ENCODE measurements at places on chromosomes 4 and X. TPM values are rescaled to one million over a fixed set of nuclear protein-coding genes. Genes with fewer than 3 reads are reported as not detected.

GRCh38 chrX:7218321-7219152 lies 70.6 kb upstream of the PUDP start:
- DNase-seq, result no peak

The USP27X gene
- total RNA-seq, result 1.5 TPM

DNA sequence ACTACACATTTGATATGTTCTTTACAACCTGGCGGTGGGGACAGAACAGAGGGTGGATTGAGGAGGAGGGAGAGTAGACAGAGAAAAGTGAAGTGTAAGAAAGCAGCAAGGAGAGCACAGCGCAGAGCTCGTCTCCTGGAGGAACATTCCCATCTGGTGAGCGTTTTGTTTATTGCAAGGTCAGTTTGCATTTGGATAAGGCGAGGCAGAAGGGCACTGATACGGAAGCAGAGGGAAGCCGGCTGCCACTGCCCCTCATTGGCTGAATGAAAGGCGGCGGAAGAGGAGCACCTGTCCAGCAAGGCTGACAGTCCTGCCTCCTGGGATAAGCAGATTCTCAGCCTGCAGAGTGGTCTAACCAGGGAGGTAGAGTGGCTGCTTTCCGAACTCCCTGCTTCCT lies 83.2 kb downstream of the GPR143 start:
- DNase-seq, result peak; percentile 4

The TRPC5OS gene
- not detected for total RNA-seq

The ABLIM2 gene
- not detected for total RNA-seq

DNA sequence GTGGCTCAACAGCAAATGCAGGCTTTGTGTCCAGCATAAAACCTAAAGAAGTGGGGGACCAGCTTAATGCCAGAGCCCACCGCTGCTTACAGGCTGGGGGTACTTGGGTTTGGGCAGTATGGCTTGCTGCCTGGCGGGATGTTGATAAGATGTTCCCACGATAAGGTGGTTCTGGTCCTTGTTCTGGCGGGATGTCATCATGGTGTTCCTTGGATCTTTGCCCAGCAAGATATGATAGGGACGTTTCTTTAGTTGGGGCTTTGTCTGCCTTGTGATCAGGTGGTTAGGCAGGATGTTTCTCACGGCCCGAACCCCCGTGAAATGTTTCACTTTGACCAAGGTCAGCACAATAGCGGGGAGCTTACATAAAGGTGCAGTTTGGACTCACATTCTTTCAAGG lies 35.3 kb downstream of the PNPLA4 start:
- DNase-seq, result no peak

DNA sequence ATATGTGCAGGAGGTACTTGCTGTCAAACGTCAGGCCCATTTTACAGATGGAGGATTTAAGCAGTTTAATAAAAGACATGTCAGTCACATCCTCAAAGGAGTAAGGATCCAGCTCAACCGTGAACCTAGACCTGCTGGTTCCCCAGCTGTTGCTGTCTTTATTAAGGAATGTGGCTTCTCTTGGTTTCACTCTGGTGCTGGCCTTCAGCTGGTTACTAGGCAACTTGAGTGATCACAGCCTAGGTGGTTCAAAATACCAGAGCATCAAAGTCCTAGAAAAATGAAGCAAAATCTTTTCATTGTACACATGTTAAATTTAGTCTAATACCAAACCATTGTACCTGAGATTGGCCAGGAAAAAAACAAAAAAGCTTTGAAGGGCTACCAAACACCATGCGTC lies 32.7 kb upstream of the GLRA2 start:
- DNase-seq, result no peak

DNA sequence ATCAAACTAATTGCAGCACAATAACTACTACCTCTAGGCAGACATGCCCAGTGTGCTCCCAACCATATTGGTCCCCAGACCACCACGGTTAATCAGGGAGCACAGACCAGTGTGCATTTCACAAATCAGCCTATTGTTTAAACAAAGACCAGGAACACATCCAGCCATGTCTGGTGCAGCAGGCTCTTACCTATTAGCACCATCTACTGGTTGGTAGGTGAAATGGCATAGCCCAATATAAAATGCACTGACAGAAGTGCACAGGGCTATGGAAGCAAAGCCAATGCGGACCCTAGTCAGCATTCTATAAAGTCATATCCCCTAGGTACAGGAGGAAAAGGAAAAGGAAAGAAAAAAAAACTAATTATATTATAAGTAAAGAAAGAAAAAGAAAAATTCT lies 15.5 kb upstream of the CYLC1 start:
- no peak for DNase-seq

DNA sequence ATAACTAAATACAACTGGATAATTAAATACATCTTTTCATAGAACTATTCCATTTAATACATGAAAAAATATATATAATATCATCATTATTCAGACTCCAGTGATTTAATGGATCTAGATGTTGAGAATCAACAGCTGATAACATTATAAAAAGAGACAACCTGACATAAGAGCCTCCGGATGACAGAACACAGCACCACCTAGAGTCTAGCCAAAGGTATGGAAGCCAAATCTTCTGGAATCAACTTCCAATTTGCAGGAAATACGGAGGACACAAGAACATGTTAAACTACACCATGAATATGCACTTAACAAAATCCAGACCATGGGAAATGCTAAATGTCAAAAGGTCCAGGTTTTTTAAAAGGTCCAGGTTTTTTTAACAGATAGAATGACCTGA lies 55.0 kb downstream of the LRBA start:
- DNase-seq, result peak; percentile 11

DNA sequence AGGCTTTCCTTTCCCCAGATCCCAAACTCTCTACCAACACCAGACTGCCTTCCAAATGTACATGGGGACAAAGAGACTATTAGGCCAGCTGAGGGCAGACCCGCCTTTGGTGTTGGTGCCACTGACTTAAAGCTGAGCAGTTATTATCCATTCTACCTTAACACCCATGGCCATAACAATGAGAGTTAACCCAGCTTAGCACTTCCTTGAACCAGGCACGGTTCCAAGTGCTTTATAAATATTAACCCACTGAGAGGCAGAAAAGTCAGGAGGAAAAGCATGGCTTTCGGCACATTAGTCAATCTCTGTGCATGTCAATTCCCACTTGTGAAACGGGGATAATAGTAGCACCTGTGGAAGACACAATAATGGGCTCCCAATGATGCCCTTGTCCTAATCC lies 243.1 kb upstream of the ANXA3 start:
- DNase-seq, result no peak

The VSIG4 gene
- not detected for total RNA-seq

DNA sequence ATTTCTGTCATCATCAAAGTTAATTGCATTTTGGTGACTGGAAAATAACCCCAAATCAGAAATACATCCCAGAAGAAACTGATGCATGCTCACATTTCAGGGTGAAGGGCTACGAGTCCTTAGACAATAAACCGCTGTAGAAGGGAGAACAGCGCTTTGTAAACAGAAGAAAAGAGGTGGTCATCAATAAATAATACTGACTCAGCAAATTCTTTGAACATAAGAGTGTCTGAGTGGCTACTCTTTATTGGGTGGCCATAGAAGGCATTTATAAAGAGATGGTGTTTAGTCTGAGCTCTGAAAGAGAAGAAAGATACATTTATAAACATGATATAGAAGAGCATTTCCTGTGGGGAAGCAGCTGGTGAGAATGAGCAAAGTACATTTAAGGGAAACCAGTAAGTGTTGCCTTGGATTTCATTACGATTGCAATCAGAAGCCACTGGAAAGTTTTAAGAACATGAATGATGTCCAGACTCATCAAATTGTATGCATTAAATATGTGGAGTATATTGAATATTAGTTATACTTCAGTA lies 246.9 kb upstream of the GIMD1 start:
- no peak for DNase-seq

- DNase-seq, result peak; percentile 22
Measured at GRCh38 chr4:76535603-76536372, 100.8 kb downstream of the SHROOM3 start.

DNA sequence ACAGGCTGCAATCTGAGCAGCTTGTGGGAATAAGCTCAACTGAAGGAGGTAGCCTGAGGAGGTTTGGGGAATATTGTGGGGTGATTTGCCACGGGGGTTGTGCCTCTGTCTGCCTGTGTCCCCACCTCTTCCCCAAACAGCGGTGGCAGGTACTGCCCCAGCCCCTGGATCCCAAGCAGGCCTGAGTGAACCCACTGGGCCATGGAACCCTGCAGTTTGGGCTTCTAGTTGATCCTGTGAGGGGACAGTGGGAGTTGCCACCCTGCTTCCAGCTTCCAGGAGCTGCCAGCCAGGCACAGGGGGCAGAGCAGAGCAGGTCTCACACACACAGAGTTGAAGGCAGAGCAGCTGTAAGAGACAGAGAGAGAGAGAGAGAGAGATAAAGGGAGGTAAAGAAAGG lies 97.4 kb downstream of the PJA1 start:
- DNase-seq, result no peak

The ITM2A gene
- total RNA-seq, result not detected
